ENCODE measurements at places on chromosomes 2 and 18.

DNA sequence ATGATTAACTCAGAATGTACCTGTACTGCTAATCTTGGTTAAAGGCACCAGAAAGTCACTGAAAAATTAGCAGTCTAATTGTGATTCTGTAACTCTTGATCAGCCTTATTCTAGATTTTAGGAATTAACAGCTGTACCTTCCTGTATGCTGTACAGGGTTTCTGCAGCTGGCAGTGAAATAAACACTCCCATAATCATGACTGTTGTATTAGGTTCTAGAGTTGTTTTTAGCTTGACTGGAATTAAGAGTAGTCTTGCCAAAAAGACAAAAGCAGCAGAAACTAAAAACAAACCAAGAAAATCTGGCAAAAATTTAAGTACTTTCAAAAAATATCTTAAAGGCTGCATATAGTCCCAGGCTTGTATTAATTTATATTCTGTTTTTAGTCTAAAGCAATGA lies 103.5 kb downstream of the SOS1 start:
- DNase-seq, result no peak

DNA sequence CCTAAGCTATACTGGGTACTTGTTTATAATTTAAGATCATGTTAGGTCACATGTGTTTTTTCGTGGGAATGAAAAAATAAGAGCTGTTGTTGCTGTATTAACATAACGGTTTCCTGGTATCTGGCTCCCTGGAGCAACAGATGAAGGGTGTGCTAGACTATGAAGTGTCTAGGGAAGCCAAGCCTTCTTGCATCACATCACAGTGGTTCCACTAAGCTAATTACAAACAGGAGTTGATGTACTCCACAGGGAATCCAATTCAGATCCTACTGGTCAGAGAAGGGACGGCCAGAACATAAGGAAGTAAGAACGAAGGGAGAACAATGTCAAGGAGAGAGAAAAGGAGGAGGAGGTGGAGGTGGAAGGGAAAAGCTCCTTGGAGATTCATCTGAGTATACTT lies 193.0 kb upstream of the CYP26B1 start:
- no peak for DNase-seq

- no peak for DNase-seq
Measured at GRCh38 chr2:25132299-25132635, 36.1 kb downstream of the POMC start.

DNA sequence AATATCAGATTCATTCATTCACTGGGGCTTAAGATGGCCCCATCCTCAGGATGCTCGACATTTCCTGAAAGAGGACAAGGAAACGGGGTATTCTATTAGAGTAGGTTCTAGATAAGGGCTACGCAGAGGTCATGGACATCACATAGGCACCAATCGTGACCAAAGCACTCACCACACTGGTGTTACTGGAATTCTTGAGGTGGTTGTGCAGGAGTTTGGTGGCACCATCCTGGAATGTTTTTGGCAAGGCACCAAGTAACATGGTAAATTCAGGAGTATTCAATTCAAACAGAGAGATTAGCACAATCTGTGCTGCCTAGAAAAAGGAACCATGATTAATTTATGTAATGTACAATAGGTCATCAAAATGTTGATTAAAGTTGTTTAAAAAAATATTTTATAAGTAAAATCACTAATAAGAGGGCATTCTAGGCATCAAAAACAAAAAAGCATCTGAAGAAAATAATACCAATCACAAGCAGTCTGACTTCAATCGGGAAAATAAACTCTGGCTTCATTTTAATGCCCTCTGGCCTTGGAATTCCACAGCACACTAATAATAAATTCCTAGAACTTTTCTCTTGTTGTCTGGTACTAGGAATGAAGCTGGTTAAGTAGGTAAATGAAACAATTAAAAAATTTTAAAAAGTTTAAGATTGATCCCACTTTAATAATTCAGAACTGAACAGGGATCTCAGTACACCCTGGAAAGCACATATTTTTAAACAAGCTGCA lies 102.8 kb upstream of the TFCP2L1 start:
- no peak for DNase-seq

DNA sequence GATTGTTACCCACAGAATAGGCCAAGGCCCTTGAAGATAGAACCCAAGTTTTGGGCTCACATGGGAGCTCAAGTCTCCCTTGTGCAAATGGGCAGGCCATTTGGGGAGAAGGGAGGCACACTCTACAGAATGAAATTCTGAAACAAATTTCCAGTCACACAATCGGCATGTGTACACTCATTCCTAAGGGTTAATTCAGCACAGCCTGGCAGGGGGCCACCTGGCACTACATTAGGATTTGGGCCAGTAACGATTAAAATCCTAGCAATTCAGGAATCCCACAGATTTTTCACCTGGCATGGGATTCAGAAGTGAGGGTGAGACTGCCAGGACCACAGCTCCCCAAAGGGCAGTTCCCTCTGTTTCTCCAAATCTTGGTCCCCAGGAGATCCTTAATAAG lies 46.4 kb downstream of the BMP10 start:
- no peak for DNase-seq

DNA sequence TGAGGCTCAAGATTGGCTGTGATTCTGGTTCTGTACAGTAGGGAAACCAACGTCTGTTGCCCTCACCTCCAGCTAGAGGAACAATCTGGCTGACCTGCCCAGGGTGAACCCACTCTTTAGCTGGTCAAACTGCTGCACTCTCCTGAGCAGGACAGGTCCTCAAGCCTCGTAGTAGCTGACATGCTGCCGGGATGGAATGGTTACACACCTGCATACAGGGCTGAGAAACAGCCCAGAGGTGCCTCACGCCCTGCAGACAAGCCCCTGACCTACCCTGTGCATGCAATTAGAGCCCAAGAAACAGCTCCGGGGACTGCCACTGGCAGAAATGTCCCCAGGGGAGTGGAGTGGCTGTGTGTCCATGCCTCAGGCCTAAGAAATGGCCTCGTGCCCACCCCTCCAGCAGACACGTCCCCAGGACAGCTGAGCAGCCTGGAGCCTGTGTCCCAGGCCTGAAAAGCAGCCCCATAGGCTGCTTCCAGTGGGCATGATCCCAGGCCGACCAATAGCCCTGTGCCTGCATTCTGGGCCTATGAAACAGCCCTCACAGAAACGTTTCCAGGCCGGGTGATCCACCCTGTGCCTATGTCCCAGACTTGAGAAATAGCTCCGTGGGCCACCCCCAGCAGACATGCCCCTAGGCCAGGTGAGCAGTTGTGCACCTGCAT lies 25.4 kb downstream of the BOLL start:
- no peak for DNase-seq

DNA sequence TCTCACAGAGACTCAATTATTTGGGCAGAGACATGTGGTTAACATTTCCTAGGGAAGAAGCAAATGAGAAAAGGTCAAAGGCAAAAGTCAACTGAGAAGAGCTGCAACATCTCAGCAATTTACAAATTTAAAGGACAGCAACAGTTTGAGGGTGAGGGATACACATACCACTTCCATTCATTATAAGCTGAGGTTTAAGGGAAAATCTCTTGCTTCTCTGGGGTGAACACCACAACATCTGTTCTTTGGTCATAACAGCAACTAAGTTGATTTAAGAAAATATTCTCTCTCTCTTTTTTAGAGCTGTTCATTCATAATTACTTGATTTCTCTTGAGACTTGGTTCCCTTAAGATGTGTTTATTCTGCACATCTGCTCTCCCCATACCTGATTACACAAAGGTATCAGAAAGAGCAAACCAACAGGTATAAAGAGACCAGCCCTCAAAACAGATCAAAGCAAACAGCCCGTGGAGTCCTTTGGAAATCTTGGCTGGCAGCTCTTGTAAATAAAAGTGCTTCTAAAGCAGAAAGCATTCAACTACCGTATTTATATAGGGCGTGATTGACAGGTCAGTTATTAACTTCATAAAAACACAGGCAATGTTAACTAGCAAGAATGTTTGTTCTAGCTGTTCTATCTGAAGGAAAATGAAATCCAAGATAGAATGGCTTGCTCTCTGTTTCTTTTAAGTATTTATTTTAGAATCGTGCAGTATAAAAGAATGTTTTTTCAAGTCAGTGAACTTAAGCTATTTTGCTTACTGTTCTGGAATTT lies 132.8 kb downstream of the THADA start:
- no peak for DNase-seq

DNA sequence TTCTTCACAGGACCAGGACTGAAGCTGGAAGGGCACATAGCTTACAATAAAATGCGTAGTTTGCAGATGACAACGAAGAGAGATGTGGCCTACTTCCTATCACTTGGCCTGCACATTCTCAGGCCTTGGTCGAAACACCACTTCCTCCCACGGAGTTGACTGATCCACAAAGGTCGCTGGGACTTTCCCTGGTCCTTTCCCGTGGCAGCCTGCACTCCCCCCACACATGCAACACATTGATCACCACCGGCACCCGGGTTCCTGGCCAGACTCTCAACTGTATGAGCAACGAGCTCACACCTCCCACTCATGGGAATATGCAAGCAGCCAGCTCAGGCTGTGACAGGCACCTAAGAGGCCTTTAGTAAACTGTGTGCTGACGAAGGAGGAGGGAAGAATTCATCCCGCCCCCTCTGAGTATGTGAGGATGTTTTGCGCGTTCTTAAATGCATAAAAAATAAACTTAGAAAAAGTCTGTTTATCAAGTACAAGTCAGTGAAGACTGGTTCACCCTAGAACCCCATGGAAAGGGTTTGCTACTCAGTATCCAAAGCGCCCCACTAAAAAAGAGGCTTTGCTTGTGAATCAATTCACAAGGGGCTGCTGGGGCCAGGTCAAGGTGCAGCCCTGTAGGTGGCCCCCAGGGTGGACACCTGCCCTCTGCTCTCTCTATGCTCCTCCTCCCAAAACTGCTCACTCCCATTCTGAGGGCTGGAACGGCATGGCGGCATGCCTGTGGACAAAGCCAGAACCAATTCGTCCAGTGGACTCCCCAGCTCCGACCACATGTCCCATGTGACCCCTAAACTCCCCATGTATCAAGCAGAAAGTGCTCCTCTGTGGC lies 154.3 kb downstream of the EIPR1 start:
- peak; percentile 69 for DNase-seq

GRCh38 chr2:126839796-126840195 lies 58.9 kb upstream of the TEX51 start:
- no peak for DNase-seq

DNA sequence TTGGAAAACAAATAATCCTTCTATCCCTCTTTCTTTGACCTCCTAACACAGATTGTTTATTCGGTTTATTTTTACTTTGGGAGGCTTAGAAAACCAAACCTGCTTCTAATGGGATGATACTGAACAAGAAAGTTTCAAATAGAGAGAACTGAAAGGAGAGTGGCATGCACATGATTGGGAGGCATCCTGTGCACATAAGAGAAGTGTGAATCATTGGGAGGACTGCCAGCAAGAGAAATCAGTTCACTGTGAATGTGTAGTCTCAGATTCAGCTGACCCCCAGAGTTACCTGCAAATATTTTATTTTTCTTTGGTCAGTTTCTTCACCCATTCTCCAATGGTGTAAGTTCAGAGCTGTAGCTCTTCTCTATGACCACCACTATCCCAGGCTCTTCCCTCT lies 1363.2 kb upstream of the ACVR2A start:
- no peak for DNase-seq

- DNase-seq, result no peak
Measured at GRCh38 chr2:241261628-241262027, 53.8 kb downstream of the HDLBP start.

Measured in CD4-positive, alpha-beta T cell (primary cell).